ENCODE measurements at places on chromosomes 11 and 22. TPM values are rescaled to one million over a fixed set of nuclear protein-coding genes. Genes with fewer than 3 reads are reported as not detected.

FIBIN gene
- polyA plus RNA-seq, result 3.8 TPM

OR8G5 gene
- 0.13 TPM for polyA plus RNA-seq

C11orf97 gene
- 4.1 TPM for polyA plus RNA-seq

OR4C12 gene
- not detected for polyA plus RNA-seq

HBB gene
- 454 TPM for polyA plus RNA-seq

DNA sequence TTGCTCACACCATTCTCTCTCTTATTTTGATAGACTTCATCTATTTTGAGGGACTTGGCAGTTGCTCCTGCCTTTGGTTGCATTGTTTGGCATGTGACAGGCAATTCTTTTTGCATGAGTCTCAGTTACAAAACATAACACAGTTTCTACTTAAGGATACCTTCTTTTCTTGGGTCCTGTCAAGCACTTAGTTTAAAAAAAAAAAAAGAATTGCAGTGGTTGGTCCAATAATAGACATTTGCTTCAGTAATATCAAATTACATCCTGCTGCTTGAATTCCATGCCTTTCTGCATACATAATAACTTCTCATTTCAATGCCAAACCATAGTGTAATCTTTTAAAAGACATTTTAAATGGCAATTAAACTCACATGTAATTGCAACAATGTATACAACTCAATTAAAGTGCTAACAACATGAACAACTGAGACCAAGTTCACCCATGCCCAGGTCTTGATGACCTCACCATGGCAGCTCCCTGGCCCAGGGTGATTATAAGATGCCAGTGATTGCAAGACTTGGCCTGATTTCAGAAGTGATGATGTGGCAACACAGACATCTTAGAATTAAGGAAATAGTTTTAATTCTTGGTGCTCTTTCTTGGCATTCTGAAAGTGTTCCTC, 32.2 kb upstream of the PLET1 start:
- no peak overlapping the region for H3K4me3 ChIP-seq
- no peaks in the 10 kb centered on the region for H3K36me3 ChIP-seq
- H3K27me3 ChIP-seq, result no peaks in the 10 kb centered on the region
- H3K4me1 ChIP-seq, result peaks cover 14% of the 10 kb centered on the region
- no peak overlapping the region for H3K27ac ChIP-seq

GRCh38 chr11:75925785-75926164, 110.8 kb downstream of the UVRAG start:
- no peak overlapping the region for H3K27ac ChIP-seq
- no peaks in the 10 kb centered on the region for H3K36me3 ChIP-seq
- peaks cover 11% of the 10 kb centered on the region for H3K4me1 ChIP-seq

- DNase-seq, result no peak
- H3K27me3 ChIP-seq, result no peaks in the 10 kb centered on the region
- H3K4me1 ChIP-seq, result peaks cover 2% of the 10 kb centered on the region
- no peak overlapping the region for H3K27ac ChIP-seq
- H3K36me3 ChIP-seq, result no peaks in the 10 kb centered on the region
Observed at GRCh38 chr11:6351782-6352382, 31.6 kb upstream of the CAVIN3 start.

DNA sequence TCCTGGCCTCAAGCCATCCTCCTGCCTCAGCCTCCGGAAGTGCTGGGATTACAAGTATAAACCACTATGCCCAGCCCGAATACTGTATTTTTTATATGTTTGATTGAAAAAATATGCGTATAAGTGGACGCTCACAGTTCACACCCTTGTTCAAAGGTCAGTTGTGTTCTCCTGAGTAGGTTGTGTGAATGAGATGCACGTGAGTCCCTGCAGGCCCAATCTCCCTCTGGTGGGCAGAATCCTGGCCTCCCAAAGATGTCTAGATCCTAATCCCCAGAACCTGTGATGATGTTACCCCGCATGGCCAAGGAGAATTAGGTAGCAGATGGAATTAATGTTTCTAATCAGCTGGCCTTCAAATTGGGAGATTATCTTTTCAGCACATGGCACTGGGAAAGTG, 41.9 kb downstream of the CTTN start:
- H3K4me3 ChIP-seq, result no peak overlapping the region
- peaks cover 9% of the 10 kb centered on the region for H3K36me3 ChIP-seq

DNA sequence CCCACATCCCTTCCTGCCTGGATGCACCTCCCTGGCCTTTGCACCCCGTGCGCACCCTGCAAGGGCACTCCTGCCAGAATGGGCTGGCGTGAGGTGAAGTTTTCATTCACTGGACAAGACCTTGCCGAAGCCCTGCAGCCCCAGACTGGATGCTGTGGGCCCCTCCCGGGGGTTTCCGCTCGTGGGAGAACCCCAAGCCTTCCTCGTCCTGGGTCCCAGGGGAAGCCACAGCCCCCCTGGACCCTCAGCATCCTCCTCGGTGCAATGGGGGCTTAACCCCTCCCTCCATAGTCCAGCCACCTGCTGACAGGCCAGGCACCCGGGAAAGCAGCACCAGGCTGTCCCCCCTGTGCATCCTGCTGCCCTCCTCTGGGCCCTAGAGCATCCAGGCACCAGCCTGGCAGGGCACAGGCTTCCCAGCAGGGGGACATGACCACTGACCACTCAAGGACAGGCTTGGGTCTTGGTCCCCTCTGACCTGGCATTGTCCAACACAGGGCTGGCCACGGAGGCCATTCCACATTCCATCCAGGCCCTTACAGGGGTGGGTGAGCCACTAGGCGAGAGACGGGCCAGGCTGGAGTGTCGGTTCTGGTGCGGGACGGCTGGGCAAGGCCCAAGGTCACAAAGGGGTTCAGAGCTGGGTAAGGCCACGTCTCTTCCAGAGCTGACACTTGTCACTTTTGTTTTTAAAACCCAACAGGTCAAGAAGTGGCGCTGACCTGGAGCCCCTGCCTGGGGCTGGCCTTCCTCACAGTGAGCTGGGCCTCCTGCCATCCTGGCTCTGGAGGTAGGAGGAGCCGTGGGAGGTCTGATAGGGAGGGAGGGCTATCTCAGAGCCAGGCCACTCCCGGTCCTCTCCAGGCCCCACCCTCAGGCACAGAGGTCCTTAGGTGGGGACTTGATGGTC, 41.5 kb upstream of the PPARA start:
- no peaks in the 10 kb centered on the region for H3K4me1 ChIP-seq
- H3K4me3 ChIP-seq, result no peak overlapping the region
- DNase-seq, result no peak
- H3K27ac ChIP-seq, result no peak overlapping the region
- H3K36me3 ChIP-seq, result peaks cover 49% of the 10 kb centered on the region
- H3K27me3 ChIP-seq, result no peaks in the 10 kb centered on the region

DNA sequence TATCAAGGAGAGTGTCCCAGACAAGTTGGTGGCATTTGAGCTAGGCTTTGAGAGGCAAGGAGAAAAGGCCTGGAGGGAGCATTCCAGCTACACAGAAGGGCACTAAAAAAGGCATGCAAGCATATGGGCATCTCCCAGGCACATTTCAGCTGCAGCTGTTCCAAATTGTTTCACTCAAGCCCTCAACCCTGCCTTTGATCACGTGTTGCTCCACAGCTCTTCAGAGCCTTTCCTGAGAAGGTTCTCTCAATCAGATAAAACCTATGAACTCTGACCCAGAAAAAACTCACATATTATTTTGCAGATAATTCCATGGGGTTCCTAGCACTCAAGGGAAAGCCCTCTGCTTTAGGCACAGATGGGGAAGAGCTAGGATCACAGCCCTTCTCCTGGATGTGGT, 24.4 kb upstream of the HSPA8 start:
- H3K4me1 ChIP-seq, result no peaks in the 10 kb centered on the region
- H3K4me3 ChIP-seq, result no peak overlapping the region
- no peak overlapping the region for H3K27ac ChIP-seq

DNA sequence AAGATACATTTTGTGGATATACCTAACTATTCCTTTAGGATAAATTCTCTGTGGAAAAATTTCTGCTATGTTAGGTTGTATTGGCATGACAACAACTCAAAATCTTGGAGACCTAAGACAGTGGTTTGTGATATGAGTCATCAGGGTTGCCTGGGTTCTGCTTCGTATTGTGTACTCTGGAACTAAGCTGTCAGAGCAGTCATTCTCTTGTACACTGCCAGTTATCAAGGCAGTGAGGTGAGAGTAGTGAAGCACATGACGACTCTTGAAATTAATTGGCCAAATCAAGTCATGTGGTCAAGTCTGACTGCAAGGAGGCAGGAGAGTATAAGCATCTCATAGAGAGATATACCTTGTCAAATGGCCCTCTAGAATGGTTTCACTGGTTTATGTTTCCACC, 104.4 kb downstream of the FANCF start:
- no peak for DNase-seq
- H3K4me1 ChIP-seq, result no peaks in the 10 kb centered on the region
- H3K4me3 ChIP-seq, result no peak overlapping the region
- no peaks in the 10 kb centered on the region for H3K36me3 ChIP-seq
- no peaks in the 10 kb centered on the region for H3K27me3 ChIP-seq

DNA sequence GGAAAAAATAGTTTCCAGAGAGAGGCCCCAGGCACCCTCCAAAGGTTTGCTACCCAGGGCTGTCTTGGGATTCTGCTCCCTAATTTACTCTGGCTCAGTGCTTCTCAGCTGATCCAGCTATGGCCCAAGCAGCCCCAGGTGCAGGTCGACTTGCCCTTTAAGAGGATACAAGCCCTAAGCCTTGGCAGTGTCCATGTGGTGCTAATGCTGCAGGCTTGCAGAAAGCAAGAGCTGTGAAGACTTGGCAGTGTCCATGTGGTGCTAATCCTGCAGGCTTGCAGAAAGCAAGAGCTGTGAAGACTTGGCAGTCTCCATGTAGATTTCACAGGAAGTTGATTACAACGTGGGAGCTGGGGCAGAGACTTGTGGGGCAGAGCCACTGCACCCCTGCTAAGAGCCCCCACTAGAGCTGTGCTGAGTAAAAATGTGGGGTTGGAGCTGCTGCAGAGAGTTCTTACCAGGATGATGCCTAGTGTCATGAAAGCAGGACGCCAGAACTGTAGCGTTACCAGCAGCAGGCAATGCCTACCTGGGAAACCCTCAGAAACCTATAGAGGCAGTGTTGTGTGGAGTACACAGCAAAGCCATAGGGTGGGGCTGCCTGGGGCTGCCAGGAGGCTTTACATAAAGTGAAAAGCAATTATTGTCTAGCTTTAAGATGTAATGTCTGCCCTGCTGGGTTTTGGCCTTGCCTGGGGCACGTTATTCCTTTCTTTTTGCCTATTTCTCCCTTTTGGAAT, 16.1 kb upstream of the OR52K1 start:
- no peak for DNase-seq
- no peaks in the 10 kb centered on the region for H3K4me1 ChIP-seq
- no peaks in the 10 kb centered on the region for H3K27me3 ChIP-seq
- H3K27ac ChIP-seq, result no peak overlapping the region

DNA sequence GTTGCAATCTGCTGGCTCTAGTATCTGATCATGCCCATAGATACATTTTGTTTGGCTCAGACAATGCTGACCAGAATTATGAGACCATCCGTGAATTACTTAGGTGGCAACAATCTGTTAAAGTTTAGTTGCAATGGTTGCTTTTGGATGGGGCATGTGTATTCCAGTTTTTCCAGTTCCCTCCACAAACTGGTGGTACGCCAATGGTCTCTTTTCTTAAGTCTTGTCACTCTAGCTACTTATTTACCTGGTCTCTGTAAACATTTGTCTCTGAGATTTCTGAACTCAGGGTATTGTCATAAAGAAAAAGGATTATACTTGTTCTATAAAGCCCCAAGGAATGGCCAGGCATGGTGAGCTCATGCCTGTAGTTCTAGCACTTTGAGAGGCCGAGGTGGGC, 65.9 kb downstream of the PGR start:
- DNase-seq, result no peak
- no peaks in the 10 kb centered on the region for H3K27me3 ChIP-seq
- no peaks in the 10 kb centered on the region for H3K36me3 ChIP-seq
- H3K4me3 ChIP-seq, result no peak overlapping the region
- H3K4me1 ChIP-seq, result no peaks in the 10 kb centered on the region
- peak overlapping the region; percentile 6 for H3K27ac ChIP-seq

DNA sequence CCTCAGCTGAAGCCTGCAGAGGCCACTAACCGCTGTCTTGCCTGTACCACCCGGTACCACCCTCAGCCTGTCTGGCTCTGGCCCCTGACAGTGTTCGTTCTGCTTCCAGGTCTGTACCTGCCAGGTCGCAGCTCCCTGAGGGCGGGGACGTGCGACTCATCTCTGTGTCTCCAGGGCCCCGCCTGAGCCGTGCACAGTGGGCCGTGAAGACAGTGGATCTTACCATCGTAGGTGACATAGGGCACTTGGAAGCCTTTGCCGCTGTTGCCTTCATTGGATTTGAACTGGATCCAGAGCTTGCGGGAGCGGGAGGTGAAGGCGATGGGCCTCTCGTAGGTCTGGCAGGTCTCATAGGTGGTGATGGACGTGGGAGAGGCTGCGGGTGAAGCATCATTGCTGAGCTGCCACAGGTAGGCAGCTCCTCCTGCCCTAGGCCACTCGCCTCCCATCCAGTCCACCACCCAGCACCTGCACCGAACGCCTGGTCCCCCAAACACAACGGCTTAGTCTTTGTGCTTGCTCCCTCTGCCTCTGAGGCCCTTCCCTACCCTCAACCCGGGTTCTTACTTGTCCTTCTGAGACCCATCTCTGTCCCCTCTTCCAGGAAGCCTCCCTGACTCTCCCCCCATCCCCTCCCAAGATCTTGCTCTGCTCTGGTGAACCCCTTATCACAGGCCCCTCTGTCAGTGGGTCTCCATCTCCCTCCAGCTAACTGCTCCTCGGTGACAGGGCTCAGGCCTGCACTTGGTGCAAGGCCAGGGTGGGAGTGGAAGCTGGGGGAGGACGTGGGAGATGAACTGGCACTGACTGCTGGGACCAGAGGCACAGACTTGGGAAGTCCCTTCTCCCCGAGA, 21.1 kb upstream of the TTLL12 start:
- H3K27ac ChIP-seq, result no peak overlapping the region
- no peak overlapping the region for H3K4me3 ChIP-seq
- H3K36me3 ChIP-seq, result no peaks in the 10 kb centered on the region
- DNase-seq, result no peak

DNA sequence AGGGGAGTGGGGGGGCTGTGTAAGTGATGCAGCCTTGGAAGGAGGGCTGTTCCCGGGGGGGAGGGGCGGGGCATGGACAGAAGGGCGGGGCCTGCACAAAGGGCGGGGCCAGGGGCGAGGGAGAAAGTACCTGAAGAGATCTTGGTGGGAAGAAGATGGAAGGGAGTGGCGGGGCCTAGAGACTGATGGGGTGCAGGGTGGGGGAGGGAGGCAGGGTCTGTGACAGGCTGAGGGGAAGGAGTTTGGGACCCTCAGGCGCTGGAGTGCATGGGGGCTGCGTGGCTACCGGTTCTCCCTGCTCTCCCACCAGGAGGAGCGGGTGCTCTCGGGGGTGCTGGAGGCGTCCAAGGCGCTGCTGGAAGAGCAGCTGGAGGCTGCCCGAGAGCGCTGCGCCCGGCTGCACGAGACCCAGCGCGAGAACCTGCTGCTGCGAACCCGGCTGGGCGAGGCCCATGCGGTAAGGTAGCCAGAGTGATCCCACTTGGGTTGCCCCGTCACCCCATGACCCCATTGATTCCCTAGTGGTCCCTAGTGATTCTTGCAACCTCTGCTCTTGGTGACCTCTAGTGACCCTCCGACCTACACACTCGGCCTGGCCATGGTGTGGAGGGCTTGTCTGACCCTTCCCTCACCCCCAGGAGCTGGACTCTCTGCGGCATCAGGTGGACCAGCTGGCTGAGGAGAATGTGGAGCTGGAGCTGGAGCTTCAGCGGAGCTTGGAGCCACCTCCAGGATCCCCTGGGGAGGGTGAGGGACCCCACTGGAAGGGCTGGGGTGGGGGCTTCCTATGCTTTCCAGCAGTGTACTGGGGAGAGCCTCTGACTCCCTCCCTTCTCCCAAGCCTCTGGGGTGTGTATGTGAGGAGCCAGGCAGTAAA, 3.1 kb downstream of the CCDC88B start:
- H3K36me3 ChIP-seq, result peaks cover 4% of the 10 kb centered on the region
- DNase-seq, result no peak
- H3K4me1 ChIP-seq, result peaks cover 8% of the 10 kb centered on the region
- H3K27ac ChIP-seq, result no peak overlapping the region
- no peaks in the 10 kb centered on the region for H3K27me3 ChIP-seq

- DNase-seq, result no peak
- no peak overlapping the region for H3K27ac ChIP-seq
- H3K36me3 ChIP-seq, result no peaks in the 10 kb centered on the region
- H3K27me3 ChIP-seq, result no peaks in the 10 kb centered on the region
Observed at GRCh38 chr11:104690241-104690640, 208.0 kb downstream of the CASP12 start.

Measured in lung (tissue), 17 donors.